SK-N-SH treated with all-trans-retinoic acid at 6 μM for 48 hours (cell line): ENCODE measurements at places on chromosomes 6 and 20.

DNA sequence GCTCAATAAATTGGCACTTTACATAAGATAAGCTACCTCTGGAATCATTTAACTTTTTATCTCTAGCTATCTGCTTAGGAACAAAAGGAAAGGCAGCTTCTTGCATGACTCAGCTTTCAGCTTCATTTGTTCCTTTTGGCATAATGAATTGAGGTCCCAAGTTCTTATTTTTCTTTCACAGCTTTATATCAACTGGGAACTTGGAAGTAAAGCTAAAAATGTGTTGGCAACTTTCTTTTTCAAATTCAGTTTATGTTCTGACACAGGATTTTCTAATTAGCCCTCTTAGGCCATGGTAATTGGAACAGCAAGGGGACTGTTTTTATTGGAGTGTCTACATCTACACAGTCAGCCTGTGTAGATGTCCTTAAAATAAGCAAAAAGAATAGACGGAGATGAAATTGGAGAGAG, 55.2 kb upstream of the MRAP2 start:
- ATAC-seq = no peak

DNA sequence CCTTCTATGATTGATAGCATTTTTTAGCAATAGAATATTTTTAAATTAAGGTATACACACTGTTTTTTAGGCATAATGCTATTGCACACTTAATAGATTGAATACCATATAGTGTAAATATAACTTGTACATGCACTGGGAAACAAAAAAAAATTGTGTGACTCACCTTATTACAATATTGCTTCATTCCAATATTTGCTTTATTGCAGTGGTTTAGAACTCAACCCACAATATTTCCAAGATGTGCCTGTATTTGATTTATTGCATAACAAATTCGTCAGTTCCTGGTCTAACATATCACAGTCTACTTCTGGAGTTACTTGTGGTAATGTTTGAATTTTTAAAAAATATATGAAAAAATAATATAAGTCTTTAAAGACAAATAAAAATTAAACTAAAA, 41.9 kb upstream of the DEFB112 start:
- no peak for ATAC-seq

DNA sequence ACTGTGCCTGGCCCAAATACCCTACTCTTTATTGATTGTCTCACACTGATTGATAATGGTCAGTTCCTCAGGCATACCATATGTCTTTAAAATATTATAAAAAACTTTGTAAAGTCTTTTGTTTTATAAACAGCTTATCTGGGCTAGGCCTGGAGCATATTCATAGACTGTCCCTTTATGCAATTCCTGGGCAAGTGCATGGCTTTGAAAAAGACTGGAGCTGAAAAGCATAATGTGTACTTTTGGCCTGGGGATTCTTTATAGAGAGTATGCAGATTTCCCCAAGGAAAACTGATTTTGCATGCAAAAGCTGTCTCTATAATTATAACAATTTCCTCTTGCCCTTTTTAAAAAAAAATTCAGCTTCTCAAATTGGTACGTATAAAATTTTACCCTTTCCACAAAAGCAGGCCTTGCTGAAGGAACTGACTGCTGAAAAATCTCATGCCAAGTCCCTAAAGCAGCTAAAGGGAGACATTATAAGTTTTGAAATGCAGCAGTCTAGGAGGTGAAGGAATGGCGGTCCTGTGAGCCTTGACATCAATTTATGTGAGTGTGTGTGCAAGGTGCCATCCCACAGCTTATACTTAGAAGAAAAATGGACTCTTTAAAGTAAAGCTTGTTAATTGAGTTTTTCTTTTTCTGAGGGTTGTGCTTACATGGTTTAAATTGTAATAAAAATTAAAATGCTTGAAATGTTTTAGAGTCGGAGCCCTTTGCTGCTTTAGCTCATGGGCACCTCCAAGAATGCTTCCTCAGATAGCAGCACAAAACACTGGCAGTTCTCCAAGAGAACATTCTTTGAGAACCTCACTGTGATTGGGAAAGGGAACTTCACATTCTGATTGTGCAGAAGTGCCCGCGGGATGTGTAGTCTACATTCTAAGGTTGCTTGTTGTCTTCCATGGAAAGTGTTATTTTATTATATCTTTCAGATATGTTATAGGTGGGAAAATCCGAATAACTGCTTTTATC, 43.9 kb downstream of the PLCB4 start:
- peak; percentile 87 for ATAC-seq

DNA sequence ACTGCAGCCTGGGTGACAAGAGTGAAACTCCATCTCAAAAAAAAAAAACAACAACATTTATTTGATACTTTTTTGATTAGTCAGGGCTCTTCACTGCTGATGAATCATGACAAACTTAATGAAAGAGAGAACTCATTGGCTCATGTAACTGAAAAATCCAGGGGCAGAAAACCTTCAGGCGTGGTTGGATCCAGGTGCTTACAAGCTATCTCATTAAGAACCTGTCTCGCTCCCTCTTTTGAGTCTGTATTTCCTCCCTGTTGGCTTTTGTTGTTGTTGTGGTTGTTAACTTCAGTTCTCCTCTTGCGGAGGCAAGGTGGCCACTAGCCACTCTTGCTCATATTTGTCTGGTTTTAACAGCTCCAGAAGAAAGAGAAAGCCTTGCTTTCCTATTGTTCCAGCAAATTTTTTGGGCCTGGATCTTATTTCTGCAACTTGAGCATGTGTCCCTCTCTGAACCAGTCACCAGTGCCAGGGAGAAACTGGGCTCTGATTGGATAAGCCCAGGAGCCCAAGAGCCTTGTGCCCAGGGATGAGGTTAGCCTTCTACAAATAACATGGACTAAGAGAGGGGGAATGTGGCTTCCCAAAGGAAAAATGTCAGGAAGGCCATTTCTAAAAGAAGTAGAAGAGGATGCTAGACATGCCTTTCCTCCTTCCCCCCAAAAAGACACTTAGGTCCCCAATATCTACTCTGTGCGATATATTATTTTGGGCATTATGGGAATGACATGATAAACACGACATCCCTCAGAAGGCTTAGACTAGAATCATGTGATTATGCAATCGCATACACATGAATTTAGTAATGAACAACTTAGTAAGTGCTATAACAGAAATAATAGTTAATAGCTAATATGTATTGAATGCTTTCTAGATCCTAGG, 64.5 kb downstream of the PHACTR2 start:
- no peak for ATAC-seq

GRCh38 chr6:168428052-168428826, 12.7 kb upstream of the SMOC2 start:
- no peak for ATAC-seq

GRCh38 chr20:4820806-4821518, 99.3 kb downstream of the PRND start:
- peak; percentile 56 for ATAC-seq

DNA sequence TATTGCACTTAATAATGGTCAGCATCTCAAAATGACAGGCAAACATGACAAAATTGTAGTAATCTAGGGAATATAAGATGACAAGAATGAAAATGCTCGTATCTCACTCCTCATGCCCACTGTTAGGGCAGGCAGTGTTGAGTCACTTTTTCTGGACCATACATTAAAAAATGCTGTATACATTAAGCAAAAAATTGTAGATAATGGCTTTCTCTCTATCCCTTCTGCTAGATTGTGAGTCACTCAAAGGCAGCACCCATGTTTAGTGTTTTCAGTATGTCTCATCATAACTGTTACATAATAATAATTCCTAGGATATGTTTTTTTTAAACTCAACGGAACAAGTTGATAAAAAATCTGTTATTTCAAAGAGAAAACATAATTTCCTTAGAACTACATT, 199.3 kb downstream of the TENT5A start:
- ATAC-seq = peak; percentile 58

- ATAC-seq = no peak
Measured at GRCh38 chr6:103002282-103002681, 1608.8 kb downstream of the GRIK2 start.

GRCh38 chr6:151276112-151276740, 36.5 kb downstream of the AKAP12 start:
- peak; percentile 38; the same call in 1 of the 3 replicates for ATAC-seq

DNA sequence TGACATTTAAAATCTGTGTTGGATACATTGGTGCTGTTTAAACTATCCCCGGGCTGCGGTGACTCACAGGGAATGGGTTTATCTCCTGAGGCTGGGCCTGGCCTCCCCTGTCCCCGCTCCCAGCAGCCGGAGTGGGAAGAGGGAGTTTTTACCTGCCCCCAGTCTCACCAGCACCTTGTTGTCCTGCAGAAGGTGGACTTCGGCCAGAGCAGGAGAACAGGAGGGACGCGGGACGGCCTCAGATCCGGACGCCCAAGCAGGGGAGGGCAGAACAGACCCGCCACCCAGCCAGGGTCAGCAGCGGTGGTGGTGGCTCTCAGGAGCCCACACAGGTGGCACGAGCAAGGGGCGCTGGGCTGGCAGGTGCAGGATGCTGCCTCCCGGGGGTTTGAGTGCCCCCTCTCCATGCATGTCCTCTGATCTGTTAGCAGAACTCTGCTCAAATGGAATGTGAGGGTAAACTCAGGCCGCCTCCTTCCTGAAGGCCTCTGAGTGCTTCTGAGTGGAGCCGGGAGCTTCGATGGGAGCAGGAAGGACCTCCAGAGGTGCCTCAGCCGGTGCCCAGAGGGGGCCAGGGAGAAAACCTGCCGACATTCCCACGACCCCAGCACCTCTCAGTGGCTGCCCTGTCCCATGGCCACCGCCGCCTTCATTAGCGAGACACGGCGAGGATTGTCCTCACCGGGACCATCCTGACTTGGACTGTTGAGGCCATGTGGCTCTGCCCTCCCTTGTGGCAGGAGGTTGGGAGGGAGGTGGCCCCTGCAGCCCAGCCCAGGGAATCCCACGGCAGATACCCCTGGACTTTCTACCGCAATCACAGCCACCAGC, 43.4 kb upstream of the MRGBP start:
- ATAC-seq = 0 out of 3 replicates have a peak, but pooled peaks have one; percentile 20
